Stimulated activated CD4-positive, alpha-beta T cell treated with anti-CD3 and anti-CD28 coated beads, Interleukin-2, amount 100 ng/mL, for 24 hours (primary cell): ENCODE measurements at places on chromosomes 7 and 10.

GRCh38 chr10:6033954-6034353 lies 28.2 kb downstream of the IL2RA start:
- DNase-seq, result no peak

DNA sequence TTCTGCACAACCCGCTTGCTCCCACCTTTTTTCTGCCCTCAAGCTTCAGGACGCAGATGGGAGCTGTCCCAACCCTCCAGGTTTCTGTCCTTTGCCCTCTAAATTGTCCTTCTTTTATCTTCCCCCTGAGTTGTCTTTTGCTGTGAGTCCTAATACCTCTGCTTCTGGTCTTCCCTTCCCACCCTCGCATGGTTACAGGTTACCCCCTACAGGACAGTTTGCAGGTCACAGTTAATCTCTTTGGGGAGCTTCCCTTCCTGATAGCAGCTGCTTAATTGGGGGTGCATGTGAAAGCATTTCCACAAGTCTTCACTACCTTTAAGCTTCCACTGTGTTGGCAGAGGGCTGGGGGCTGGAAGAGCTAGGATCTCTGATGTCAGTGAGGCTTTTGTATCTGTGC lies 121.5 kb upstream of the CXCL12 start:
- no peak for DNase-seq

- no peak for DNase-seq
Measured at GRCh38 chr7:87513735-87514335, 38.4 kb upstream of the ABCB4 start.

DNA sequence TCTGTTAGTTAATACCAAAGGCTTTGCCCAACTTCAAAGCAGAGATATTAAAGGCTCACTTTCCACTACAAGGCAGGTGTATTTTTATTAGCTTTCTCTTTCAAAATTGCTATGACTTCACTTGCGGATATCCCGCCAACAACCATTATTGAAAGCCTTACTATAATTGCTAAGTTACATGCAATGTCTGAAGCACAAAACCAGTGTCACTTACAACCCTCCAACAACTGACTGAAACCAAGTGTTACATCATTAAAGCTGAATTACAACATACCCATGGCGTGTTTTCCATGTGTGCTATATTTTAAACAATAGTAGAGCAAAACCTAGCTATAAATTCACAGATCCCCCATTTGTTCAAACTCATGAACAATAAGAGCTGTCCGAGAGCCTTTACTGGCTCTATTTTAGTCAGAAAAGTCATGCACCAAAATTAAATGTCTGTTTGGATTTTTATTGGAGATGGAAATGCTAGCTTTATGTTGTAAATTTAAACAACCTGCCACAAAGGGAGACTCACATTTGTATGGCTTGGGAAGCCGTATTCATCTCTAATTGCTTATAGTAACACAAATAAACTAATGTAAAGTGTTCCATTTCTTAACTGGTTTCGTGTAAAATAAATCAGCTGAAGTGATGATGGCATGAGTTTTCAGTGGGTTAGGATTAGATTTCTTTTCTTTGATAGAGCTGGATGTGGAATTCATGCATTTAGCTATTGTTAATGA lies 227.1 kb downstream of the AGMO start:
- DNase-seq, result no peak

- no peak for DNase-seq
Measured at GRCh38 chr10:10225136-10225676, 792.5 kb upstream of the CELF2 start.

- no peak for DNase-seq
Measured at GRCh38 chr10:35388197-35388596, 51.9 kb downstream of the CCNY start.

DNA sequence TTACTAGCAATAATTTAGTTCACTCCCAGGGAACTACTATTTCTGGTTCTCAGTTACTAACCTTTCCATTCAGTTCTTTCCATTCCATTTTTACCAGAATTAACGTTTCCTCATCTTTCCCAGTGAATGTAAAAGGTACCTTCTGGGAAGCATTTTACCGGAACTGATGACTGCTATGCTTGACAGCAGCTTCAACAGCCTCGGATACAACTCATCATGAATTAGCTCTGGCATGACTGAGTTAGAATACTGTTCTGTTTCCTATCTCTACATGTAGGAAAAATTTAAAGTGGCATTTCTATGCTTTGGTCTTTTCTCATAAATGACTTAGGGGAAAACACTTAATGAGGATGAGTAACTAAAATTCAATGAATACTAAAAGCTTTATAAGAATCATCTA lies 18.6 kb downstream of the TAS2R41 start:
- no peak for DNase-seq

DNA sequence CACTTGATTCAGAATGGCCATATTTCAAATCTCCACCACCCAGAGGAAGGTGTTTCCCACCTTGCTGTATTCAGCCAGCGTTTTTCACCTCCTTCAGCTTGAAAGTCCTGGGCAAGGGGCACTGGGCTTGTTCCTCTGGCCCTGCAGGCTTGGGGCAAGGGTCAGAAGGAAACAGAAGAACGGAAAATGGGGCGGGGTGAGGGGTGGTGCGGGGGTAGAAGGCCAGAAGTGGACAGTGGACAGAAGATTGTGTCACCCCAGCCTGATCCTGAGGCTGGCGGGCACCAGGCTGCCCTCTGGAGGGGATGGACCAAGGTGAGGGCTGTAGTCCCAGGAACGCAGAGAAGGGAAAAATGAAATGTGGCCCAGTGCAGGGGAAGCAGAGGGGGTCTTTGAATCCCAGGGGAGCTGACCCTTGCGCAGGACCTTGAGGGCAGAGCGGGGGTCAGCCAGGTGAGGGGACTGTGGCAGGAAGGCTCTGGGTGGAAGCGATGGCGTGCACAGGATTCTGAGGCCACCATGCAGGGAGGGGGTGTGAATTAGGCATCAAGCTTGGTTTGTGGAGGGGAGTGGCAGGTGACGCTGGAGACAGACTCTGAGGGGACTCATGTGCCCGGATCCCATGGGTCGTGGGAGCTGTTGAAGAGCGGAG lies 23.0 kb downstream of the TMEM120A start:
- DNase-seq, result no peak

DNA sequence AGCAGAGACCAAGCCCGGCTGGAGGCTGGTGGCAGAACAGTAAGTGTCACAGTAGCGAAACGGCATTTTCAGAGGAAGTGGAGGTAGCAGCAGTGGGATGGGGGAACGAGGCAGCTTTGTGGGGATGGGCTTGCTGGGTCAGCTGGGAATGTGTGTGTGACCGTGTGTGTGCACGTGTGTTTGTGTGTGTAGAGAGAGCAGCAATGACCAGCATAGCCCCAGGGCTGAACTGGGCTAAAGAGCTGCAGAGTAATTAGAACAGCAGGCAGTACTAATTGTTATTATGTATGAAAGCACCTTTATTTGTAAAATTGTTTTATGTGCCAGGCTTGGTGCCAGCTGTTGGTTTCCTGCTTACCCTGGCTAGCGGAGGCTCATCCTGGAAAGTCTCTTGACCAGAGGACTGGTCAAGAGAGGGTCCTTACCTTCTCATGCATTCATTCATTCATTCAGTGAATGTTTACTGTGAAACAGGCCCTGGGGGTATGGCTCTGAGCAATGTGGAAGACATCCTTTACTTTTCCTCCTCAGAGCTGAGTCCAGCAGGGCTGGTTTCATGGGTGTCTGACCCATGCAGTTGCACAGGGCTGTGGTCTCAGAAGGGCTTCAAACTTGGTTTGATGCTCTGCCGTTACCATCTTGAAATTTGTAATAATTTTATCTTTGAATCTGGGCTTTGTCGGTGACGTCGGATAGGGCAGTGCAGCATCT lies 184.6 kb downstream of the SEC23IP start:
- DNase-seq, result no peak

GRCh38 chr7:80488406-80488805 lies 23.5 kb downstream of the GNAT3 start:
- no peak for DNase-seq

- no peak for DNase-seq
Measured at GRCh38 chr10:122419876-122420623, 34.4 kb upstream of the ARMS2 start.

DNA sequence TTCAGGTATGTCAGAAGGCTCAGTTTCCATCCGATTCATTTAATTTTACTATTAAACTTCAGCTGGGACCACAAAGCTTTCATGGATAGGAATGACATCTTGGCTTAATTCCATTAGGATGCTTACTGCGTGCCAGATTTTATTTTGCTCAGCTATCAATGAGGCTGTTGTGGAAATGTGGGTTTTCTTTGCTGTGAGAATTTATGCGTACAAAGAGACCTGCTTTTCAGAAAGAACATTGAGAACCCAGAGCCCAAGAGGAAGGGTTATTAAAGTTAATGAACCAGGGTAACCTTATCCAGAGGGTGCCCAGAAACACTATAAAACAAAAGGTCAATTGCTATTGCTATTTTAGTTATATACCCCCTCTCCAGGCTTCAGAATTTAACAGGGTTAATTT lies 98.3 kb downstream of the MKLN1 start:
- no peak for DNase-seq

DNA sequence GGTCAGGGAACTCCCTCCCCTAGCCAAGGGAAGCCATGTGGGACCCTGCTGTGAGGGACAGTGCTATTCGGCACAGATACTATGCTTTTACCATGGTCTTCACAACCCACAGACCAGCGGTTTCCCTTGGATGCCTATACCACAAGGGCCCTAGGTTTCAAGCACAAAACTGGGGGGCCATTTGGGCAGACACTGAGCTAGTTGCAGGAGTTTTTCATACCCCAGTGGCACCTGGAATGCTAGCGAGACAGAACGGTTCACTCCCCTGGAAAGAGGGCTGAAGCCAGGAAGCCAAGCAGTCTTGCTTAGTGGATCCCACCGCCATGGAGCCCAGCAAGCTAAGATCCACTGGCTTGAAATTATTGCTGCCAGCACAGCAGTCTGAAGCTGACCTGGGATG lies 156.8 kb downstream of the THSD7A start:
- DNase-seq, result no peak

DNA sequence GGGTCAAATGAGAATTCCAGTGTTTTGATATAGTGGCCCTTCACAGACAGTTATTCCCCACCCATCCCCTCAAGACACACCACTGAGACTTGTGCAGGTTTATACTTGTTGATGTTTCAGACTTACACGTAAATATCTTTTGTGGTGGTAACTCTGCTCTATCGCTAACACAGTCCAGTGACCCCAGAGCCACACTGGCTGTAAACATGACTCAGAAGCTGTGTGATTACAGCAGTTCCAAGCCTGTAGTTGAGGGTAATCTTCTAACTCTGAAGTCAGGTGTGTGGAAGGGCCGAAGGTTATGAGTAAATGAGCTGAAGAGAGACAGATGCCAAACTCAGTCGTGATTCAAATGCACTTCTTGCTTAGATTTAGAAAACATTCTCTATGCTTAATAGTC lies 19.4 kb downstream of the NOBOX start:
- DNase-seq, result no peak

- DNase-seq, result no peak
Measured at GRCh38 chr7:127838816-127839415, 186.9 kb downstream of the SND1 start.

- no peak for DNase-seq
Measured at GRCh38 chr10:80512031-80512526, 25.6 kb upstream of the SH2D4B start.

- no peak for DNase-seq
Measured at GRCh38 chr10:59281861-59282260, 80.5 kb downstream of the FAM13C start.

DNA sequence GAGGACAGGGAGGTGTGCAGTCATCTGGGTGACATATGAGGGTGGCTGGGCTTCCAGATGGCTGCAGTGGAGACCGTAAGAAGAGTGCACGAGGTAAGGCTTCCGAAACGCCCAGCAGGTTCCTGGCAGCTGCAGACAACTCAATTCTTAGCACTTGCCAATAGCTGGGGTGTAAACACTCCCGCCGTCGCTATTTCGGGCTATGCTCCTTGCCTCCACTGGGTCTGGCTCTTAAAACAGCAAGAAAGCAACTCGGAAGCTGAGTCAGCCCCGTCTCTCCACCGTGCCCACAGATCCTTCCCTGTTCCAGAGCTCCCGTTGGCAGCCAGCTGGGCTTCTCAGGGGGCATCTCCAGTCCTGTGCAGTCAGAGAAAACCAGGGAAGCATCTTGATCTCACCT lies 6.1 kb upstream of the PDGFA start:
- no peak for DNase-seq

GRCh38 chr7:1108264-1108920 lies 20.5 kb downstream of the GPER1 start:
- no peak for DNase-seq

GRCh38 chr10:70233939-70234300 lies 691 bp upstream of the PPA1 start:
- no peak for DNase-seq

GRCh38 chr7:92485267-92485892 lies 7.6 kb upstream of the ERVW-1 start:
- no peak for DNase-seq

DNA sequence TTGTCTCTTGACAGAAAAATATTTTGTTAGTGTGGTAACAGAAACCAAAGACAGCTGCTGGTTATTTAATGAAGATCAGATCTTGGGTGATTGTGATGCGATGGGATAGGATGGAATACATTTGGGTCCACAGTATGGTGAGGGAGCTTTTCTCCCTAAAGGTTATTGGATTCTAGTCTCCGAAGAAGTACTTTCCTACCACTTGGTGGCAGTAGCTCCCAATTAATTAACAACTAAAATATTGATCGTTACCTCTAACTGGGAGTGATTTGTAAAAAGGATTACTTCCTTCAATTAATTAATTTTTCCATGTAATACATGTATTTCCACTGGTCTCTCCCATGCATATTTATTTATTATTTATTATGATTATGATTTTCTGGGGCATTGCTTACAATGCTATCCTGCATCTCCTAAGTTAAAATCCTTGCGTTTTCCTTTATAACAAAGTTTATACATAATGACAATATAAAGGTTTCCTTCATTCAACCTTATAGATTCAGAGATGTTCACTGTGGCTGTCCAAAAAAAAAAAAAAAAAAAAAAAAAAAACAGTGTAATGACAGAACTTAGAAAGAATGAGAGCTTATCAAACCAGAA lies 25.6 kb downstream of the TMEM196 start:
- DNase-seq, result no peak

DNA sequence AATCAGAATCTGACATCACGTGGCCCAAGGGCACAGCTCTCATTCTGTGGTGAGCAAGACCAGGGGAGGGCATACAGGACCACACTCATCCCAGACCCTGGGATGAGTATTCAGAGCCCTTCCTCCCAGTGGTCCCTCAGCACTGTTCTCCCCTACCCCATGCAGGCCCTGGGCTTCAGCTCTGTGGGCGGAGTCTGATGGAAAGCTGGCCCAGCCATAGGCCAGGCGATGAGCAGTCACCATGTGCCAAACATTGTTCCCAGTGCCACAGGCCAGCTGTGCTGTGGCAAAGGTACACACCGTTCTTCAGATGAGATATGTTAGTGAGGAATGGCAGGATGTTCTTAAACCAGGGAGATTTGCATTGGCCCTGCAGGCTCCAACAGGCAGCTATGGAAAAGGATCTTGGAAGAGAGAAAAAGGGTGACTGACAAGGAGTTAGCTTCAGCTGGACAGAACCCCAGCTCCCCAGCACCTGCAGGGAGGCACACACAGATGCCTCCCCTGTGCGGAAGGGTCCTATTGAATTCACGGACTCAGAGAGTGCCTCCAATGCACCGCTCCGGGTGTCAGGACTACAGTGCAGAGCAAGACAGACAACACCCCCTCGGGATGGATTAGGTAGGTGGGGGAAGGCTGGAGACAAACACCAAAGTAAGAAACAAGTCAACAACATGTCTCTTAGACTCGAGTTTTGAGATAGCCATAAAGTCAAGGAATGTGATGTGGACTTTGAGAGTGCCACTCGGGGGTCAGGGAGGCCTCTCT lies 596.0 kb upstream of the MGMT start:
- no peak for DNase-seq
